Neural progenitor cell (in vitro differentiated cells): ENCODE measurements at places on chromosomes 1 and 21.

- DNase-seq: no peak
Measured at GRCh38 chr1:176469450-176470010, 6.6 kb downstream of the PAPPA2 start.

DNA sequence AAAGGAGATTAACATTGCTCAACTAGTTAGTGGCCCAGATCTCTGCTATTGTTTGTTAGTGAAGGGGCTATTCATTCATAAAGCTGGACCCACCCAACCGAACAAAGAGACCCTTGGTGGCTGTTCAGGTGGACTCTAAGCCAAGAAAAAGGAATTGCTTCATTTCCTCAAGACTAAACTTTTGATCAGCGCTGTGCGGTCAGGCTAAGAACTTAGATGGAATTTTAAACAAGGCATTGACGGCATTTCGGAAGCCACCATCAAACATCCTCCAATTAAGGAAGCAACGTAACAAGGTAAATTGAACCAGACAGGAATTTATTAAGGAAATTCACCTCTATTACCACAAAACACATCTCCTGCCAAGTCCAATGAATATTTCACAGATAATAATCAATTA, 19.9 kb upstream of the SHCBP1L start:
- peak; percentile 76 for DNase-seq

- no peak for DNase-seq
Measured at GRCh38 chr1:203667616-203668015, 41.0 kb downstream of the ATP2B4 start.

GRCh38 chr1:119703666-119704450, 7.9 kb upstream of the PHGDH start:
- DNase-seq: no peak
